ENCODE measurements at places on chromosomes 1 and 21.

DNA sequence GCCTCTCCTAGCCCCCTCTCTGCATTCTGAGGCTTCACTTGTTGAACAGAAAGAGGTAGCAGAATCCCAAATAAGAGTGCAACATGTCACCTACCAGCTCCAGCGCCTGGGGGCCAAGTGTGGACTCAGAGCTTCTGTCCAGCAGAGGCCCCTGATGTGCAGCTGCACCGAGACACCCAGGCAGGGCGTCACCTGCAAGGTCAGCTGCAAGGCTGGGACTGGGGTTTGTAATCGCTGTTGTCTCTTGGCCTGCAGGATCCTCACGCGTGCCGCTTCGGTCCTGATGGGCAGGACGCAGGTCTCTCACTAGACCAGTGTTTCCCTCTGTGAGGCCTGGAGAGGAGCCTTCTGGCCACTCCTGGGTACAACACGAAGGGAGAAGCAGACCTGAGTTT lies 4.3 kb upstream of the SLX9 start:
- no peak for ATAC-seq

GRCh38 chr1:72557446-72558049 lies 275.2 kb upstream of the NEGR1 start:
- no peak for ATAC-seq

- no peak for ATAC-seq
Measured at GRCh38 chr1:87603626-87604025, 274.9 kb downstream of the LMO4 start.

DNA sequence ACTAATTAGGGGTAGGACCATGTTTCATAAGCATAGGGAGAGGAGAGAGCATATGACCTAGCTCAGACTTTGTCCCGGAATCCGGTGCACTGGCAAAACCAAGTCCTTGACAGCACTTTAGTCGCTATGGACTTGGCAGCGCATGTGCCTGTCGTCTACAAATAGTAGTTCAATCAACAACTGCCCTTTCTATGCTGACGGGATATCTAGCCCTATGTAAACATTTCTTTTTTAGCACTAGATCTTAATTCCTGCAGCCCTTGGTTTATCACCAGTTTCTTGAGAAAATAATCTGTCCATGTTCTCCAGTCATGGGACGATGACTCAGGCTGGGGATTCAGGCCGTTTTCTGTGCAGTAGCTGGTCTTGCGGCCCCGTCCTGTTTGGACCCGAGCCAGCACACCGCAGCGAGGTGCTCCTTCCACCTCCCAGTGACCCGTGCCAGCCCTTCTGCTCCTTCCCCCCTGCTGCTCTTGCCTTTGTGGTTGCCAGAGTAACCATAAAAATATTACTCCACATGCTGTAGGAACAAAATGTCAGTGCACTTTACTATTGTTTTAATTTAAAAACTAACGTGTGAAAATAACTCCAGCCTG lies 8.6 kb upstream of the MT1HL1 start:
- ATAC-seq = no peak

GRCh38 chr1:183633676-183634343 lies 1.8 kb downstream of the ARPC5 start:
- ATAC-seq = peak; percentile 26

- ATAC-seq = no peak
Measured at GRCh38 chr1:198577444-198577843, 37.0 kb upstream of the ATP6V1G3 start.

DNA sequence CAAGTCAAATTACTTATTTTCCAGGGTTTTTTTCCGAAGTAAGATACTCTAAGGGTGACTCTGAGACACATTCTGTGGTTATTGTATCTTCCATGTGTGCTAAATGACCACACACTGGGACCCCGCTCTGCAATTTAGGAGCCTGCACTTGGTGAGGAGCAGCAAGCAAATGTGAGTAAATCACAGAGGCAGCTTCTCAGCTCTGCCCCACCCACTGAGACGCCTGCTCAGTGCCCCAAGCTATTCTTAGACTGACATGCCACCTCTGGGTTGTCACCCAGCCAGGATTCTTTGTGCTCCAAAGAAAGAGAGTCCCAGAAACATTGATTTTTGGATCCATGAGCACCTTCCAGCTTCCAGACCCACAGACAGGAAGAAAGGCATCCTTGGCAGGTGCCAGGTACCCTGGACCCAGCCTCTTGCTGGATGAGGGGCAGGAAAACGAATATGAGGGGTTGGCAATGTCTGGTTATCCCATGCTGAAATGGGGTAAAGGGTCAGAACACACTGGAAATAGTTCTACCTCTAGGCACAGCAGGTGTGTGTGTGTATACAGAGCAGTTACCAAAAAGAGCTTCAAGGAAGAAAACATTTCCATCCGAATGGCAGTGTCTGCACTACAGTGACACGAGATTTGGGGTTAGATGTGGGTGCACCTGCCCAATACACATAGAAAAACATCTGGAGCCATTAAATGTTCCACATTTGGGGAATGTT lies 41.2 kb downstream of the TNR start:
- no peak for ATAC-seq

DNA sequence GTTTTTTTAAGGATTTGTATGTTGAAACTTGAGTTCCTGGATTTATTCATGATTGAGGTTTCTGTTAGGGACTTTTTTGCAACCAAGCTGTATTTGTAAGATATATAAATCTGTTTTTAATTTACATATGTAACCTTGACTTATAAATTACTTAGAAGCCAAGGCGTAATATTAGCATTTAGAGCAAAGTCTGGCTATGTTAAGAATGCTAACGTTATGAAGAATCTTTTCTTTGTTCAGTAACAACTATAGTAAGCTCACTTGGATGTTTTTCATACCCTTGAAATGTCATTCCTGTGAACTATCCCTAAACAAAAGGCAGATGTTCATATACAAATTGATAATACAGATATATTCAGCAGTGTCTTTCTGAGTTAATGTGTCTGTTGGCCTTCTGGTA lies 155.3 kb downstream of the MAGI3 start:
- ATAC-seq = no peak

GRCh38 chr1:158819461-158820443 lies 11.4 kb upstream of the MNDA start:
- peak; percentile 99 for ATAC-seq

GRCh38 chr1:44467566-44467965 lies 62.5 kb downstream of the RNF220 start:
- ATAC-seq = no peak

DNA sequence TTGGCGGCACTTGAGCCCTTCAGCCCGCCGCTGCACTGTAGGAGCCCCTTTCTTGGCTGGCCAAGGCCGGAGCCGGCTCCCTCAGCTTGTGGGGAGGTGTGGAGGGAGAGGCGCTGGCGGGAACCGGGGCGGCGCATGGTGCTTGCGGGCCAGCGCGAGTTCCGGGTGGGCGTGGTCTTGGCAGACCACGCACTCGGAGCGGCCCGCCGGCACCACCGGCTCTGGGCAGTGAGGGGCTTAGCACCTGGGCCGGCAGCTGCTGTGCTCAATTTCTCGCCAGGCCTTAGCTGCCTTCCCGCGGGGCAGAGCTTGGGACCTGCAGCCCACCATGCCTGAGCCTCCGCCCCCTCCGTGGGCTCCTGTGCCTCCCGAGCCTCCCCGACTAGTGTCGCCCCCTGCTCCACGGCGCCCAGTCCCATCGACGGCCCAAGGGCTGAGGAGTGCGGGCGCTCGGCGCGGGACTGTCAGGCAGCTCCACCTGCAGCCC lies 673.7 kb upstream of the BRINP3 start:
- no peak for ATAC-seq

DNA sequence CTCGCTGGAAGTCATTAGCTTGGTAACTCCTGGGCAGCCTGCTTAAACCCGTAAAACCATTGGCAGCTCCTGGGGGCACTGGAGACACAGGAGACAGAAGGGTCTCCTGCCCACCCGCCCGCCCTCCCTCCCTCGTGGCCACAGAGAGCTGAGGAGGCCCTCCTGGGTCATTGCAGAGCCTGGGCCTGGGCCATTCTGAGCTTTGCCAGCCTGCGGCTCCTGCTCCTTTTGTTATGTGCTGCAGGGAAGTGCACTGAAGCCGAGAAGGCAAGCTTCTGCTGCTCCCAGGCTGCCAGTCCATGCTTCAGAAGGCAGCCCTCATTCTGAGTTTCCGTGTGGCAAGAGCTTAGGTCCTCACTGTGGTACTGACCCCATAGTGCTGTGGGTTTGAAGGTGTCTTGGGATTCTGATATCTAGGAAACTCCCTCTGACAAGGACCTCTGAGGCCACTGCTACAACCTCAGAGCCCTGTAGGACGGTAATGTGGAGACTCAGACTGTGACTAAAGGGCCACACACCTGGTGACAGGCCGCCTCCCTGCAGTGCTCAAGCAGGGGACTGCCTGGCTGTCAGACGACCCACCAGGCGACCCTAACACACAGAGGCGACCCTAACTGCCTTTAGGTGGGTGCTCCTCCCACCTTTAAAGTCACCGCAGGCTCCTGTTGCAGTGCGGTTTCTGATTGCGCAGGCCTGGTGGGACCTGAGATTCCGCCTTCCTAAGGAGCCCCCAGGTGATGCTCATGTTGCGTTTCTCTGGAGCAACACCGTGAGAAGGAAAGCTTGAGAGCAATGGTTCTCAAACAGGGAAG lies 118.7 kb downstream of the IER5 start:
- no peak for ATAC-seq

DNA sequence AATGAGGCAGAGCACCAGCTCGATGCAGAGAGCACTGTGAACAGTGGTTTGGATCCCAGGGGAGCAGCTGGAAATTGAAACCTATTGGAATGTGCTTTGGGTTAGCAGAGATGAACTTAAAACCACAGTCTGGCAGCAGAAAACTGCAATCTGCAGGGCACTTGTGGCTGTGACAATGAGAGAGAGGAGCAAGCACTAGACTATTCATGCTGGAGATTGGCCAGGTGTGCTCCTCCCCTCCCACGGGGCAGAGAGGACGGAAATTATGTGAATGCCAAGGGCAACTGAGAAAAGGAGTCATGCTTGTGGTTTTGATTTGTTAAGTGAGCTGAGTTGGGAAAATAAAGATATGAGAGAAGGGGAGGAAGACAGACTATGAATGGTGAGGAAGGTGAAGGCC lies 38.1 kb downstream of the HSD3B2 start:
- ATAC-seq = peak; percentile 56

DNA sequence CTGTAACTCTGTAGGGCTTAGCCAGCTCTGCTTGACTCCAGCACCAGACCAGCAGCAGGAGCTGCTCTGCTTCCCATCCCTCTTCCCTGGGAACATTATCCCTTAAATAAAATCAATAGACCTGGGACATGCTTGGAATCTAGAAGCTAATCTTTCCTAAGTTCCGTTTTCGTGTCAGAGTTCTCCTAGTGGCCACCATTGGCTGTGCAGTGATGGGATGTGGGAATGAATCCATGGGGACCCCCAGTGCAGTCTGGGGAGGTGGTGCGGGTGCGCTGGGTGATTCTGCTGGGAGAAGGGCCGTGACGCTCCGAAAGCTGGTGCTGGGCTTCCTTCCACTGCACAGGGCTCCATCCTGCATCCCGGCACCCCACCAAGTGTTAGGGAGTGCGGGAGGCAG lies 202.7 kb downstream of the CAMTA1 start:
- ATAC-seq = no peak

- ATAC-seq = no peak
Measured at GRCh38 chr1:35436078-35436477, 121.1 kb downstream of the KIAA0319L start.

- ATAC-seq = no peak
Measured at GRCh38 chr1:209229494-209230061, 353.9 kb upstream of the CAMK1G start.

GRCh38 chr1:171845998-171846397 lies 4.7 kb downstream of the DNM3 start:
- ATAC-seq = no peak

DNA sequence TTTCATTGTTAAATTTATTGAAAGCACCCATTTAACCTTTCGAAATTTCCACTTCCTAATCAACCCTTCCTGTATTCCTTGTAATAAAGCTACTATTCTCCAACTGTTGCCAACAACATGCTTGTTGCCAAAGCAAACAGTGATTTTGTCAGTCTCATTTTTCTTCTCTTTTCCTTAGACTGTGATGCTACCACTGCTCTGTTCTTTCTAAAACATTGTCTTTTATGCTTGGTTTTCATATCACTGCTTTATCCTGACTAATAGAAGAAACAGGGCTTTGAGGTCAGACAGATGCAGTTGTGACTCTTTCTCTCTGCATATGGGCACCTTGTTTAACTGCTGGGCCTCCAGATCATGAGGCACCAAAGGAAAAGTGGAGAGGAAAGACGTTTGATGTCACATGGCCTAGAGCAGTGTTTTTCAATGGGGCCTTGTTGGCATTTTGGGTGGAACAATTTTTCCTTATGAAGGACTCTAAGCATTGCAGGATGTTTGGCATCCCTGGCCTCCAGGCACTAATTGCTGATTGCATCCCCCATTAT lies 56.1 kb downstream of the HMCN1 start:
- no peak for ATAC-seq

GRCh38 chr1:245501633-245502032 lies 346.8 kb downstream of the KIF26B start:
- no peak for ATAC-seq

DNA sequence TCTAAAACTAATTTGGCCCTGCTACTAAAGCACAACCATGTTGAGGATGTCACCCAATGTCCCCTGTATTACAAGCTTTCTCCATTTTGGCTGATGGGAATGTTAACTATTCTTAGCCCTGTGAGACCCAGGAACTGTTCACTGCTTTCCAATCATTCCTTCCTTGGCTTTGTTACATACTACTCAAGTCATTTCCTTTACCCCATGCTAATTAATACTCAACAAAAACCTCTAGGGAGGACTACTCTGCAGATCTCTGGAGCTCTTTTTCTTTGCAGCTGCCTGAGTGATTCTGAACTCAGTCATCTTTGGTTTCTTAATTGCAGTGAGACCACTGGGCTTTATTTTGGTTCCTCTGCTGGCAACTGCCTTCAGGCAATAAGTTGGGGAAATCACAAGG lies 23.3 kb upstream of the RPE65 start:
- ATAC-seq = no peak

DNA sequence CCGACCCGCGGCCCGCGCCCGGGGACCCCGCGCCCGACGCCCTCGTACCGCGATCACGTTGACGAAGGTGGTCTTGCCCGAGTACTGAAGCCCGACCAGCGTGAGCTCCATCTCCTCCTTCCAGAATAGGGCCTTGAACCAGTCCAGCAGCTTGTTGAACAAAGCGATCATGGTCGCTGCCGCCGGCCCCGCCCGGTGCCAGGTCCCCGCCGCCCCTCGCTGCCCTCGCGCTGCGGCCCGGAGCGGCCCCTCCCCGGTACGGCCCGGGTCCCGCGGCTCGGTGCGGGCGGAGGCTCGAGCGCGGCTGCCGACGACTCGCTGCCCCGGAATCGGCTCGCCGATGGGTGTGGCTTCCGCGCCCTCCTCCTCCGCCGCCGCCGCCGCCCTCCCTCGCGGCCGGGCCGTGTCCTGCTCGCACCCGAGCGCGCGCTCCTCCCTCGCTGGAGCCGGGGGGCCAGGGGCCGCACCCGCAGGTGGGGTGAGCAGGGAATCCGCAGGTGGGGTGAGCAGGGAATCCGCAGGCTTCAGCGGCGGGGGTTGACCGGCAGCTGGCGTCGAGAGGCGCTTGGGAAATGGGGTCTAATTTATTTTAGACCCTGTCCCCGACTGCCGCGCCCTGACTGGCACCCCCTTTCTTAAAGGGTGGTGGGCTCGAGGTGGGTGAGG lies at the start of gene ARL8A:
TSS of gene ARL8A (minus strand) at position 336 of the 666 bp plus-strand sequence. CDS start at position 171, 165 bp downstream.
- peak; percentile 77 for ATAC-seq

- ATAC-seq = no peak
Measured at GRCh38 chr21:39047046-39047445, 136.2 kb downstream of the PSMG1 start.

GRCh38 chr1:76203127-76203526 lies 128.6 kb downstream of the ST6GALNAC3 start:
- no peak for ATAC-seq

Data from activated T-helper 17 cell treated with anti-CD3 and anti-CD28 coated beads, Interleukin-2, amount 50 U/mL, for 72 hours (primary cell).